ENCODE measurements at places on chromosomes 3 and 15.

DNA sequence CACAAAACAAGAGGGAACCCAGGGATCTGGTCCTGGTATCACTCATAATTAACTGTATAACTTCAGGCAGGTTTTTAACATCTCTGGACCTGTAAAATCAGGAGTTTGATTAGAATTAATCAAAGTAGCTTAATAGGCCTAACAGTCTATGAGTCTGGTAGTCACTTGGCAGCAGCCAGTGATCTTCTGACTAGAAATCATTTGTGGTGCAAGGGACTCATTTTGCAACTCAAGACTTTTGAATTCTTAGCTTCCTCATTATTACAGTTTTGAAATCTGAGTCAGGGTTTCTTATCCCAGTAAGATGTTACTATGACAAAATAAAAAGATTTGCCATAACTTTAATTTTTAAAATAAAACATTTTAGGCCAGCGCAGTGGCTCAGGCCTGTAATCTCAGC is 70.8 kb downstream of the TMCC1 start:
- DNase-seq = no peak

DNA sequence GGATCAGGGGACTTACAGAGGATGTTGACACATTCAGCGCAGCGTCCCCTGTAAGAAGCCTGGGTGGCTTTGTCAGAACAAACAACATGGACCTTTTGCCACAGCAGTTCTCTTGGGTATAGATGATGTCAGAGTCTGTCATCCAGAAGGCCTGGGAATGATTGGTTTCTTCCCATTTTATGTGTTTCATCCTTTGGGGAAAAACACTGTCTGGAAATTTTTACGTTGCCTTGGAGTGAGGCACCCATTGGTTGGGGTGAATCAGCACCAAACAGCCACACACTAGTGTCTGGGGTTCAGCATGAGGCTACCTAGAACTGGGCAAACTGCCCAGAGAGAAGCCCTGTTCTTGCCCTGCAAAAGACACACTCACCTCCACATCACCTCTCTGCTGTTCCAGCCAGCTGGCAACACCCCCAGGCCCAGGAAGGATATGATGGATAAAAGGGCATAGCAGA is 123.0 kb downstream of the FAM43A start:
- no peak for DNase-seq

GRCh38 chr3:134001251-134001650 is 28.5 kb downstream of the SLCO2A1 start:
- DNase-seq = no peak

DNA sequence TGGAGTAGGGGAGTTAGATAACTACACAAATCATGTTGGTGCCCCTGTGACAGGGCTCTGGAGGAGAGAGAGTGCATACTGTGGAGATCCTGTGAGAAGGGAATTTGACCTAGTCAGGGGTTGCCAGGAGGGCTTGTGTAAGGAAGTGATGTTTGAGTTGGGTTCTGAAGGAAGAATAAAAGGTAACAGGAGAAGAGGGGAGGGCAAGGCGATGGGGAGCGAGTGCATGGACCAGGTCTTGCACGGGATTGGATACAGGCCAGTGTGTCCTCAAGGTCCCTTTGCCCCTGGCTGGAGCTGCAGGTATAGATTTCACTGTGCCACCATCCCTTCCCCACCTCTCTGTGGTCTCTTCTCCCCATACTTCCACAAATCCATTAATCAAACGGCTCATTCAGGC is 83.9 kb downstream of the RGMA start:
- no peak for DNase-seq

- DNase-seq = no peak
These were observed 881.4 kb downstream of the DIPK2A start for GRCh38 chr3:144852999-144853398.

- no peak for DNase-seq
These were observed 169.3 kb upstream of the LRRN1 start for GRCh38 chr3:3629911-3630310.

DNA sequence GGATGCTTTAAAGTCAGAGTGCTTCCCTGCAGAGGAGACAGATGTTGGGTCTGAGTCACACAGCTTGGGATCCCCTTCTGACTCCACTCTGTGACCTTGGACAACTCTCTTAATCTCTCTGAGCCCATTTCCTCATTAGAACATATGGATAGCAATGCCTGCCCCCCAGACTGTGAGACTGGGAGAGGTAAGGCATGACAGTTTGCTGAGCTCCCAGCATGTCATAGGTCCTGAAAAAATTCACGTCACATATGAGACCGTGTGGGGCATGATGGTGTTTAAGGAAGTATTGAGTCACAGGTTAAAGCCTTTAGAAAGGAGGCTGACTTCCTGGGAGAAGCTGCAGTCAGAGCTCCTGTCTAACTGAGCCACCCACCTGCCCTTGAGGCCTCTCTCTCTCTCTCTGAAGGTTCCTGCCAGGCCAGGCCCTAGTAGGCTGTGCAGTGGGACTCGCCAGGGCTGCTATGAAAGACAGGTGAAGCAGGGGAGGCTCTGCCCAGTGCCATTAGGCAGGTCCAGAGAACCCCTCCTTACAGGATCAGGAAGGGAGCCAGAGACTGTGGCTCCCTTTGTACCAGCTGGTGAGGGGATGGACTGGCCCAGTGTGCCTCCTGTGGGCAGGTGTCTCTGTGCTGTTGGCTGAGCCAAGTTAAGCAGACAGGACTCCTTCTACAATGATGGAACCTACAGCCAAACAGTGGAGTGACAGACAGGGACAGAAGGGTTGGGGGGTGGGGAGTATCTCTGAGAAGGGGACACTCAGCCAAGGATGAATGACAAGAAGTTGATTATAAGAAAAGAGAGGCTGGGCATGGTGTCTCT is 19.5 kb upstream of the DOCK3 start:
- no peak for DNase-seq

DNA sequence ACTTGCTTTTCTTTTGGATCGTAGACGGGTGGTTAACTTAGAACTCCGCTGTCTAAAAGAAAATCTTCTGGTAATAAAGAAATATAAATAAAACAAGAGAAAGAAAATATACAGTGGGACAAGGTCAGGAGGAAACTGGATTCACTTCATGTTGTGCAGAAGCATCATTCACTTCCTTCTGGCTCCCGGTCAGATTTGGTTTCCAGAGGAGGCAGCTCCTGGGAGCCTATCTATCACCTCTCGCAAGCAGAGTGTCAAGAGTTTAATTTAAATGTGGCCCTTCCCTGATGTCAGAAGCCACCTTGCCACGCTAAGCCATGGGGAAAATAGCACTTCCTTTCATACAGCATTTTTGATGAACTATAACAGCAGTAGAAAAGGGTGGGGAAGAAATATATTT is 139.1 kb downstream of the NSMCE3 start:
- no peak for DNase-seq

DNA sequence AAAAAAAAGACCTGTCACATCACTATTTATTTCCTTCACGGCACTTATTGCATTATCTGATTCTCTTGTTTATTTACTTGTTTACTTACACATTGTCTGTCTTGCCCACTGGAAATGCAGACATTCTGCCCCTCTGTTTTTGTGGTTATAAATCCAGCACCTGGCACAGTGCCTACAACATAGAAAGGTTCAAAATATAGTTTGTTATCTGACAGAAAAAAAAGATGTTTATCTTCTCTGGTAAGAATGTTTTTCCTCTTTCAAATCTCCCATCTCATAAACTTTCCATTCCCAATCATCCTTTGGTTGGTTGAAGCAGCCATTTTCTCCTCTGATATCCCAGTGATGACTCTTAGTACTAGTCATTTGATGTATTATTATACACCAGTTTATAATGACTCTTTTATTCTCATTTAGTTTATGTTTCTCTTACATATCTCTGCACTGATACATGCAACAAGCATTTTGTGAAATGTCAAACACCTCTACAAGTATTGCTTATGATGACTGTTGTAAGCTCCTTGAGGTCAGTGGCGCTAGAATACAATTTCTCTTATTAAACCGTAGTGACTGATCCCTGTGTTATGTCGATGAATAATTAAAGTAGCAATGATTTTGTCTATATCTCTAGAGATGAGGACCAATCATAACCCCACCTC is 398.4 kb upstream of the TBL1XR1 start:
- DNase-seq = no peak

DNA sequence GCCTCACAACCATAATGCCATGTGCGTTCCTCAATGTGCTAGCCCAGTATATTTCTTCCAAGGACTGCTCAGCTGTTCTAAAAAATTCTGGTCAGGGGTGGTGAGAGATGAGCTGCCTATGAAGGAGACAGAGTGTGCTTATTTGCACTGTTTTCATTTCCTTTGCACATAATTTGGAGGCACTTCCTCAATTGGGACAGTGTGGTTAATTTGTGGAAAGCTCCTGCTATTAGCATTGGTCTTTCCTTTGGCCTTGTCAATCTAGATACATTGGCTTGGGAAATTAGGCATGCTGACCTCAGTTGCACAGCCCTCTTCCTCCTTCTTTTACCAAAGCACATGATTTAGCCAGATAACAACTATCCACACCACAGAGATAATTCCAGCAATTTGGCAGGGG is 9.4 kb downstream of the FAM81A start:
- DNase-seq = no peak

GRCh38 chr3:155138677-155139076 is 58.6 kb downstream of the MME start:
- DNase-seq = no peak

GRCh38 chr15:69991551-69991980 is 106.2 kb downstream of the TLE3 start:
- DNase-seq = no peak

DNA sequence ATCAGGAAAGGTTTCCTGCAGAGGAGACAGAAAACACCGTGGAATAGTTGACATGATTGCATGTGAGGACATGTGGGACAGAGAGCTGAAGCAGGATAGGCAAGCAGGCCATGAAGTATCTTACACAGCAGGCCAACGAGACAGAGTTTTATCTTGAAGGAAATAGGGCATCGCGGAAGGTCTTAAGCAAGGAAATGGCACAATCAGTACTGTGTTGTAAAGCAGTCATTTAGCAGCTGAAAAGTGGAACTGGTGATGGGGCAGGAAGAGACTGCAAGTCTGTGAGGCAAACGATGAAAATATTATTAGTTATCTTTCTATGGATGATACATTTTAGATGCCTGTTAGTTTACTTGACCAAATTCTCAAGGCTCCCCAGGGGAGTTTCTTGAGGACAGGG is 535.1 kb downstream of the SOX2 start:
- no peak for DNase-seq

GRCh38 chr3:146222204-146223046 is 28.5 kb downstream of the PLSCR4 start:
- DNase-seq = no peak

DNA sequence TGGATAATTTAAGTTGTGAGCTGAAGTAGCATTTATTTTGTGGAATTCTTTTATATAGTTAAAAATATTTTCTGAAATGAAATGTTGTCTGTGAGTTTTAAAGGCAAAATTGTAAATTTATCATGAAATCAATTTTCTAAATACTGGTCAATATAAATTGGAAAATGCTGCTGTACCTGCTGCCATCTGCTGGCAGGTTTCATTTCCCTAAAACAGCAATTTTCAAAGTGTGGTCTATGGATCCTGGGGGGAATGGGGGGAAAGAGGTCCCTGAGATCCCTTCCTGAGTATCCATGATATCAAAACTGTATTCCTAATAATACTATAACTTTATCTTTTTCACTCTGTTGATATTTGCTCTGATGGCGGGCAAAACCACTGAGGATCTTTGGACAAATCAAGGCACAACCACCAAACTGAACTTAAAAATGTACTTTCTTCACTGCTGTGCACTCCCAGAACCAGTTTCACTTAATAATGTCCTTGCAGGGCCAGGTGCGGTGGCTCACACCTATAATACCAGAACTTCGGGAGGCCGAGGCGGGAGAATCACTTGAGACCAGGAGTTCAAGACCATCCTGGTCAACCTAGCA is 17.2 kb upstream of the CCR4 start:
- DNase-seq = no peak

DNA sequence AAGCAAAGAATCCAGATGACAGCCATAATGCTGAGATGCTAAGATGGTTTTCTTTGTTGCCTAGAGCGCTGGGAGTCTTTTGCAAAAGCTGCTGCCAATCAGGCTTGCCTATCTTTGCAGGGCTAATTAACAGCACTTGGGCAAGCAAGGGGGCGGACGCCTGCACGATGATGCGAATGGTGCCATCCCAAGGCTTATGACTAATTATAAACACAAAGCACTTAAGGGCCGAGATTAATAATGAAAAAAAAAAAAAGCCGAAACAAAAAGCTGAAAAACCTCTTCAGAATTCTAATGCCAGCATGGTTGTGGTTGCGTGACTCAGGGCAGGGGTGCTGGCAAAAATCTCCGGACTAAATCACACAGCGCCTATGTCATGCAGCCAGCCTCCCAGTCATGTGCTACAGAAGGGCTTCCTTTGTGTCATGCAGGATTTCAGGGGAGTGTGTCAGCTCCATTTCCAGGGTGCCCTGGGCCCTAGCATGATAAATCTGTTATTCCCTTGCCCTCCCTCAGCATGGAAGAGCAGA is 185.0 kb upstream of the ANKRD28 start:
- DNase-seq = peak; percentile 26

GRCh38 chr15:94127006-94127405 is 104.4 kb upstream of the MCTP2 start:
- no peak for DNase-seq

GRCh38 chr3:150699068-150699639 is 4.6 kb downstream of the ERICH6 start:
- DNase-seq = no peak

GRCh38 chr3:47685037-47685436 is 96.7 kb downstream of the SMARCC1 start:
- DNase-seq = no peak

- DNase-seq = no peak
These were observed 51.7 kb downstream of the PLS1 start for GRCh38 chr3:142647856-142648255.

- DNase-seq = no peak
These were observed 139.7 kb upstream of the TPM1 start for GRCh38 chr15:62902821-62903220.

GRCh38 chr3:183584246-183584913 is 28.9 kb upstream of the KLHL6 start:
- peak; percentile 19 for DNase-seq

- DNase-seq = no peak
These were observed 40.5 kb downstream of the FILIP1L start for GRCh38 chr3:100073714-100074307.

GRCh38 chr3:108036984-108037741 is 53.7 kb downstream of the CD47 start:
- DNase-seq = no peak

- no peak for DNase-seq
These were observed 26.0 kb downstream of the SORD start for GRCh38 chr15:45048794-45049631.

GRCh38 chr3:7913283-7913682 is 588.3 kb upstream of the LMCD1 start:
- no peak for DNase-seq
